ENCODE measurements at places on chromosomes 5 and 9. TPM values are rescaled to one million over a fixed set of nuclear protein-coding genes. Genes with fewer than 3 reads are reported as not detected.

Gene SPINK6
- total RNA-seq, result not detected

Gene SLC34A1
- 0.14 TPM for total RNA-seq

Gene GPR150
- total RNA-seq, result 0.21 TPM

Gene ANKS6
- 23.0 TPM for total RNA-seq

Gene NPR2
- total RNA-seq, result 15.9 TPM

Gene MELK
- 9.0 TPM for total RNA-seq

Gene PCDH12
- total RNA-seq, result 0.34 TPM

Gene FAF2
- 49.6 TPM for total RNA-seq

Gene PCDHGA8
- total RNA-seq, result 1.3 TPM

Gene EGFLAM
- total RNA-seq, result 0.93 TPM

Gene CER1
- total RNA-seq, result not detected

Gene SPATA31C1
- not detected for total RNA-seq

Gene STC2
- total RNA-seq, result 425 TPM

Gene PLPP7
- total RNA-seq, result not detected

Gene SLC46A2
- not detected for total RNA-seq

Gene ADAMTSL1
- 0.68 TPM for total RNA-seq

Gene SAXO1
- under 0.01 TPM for total RNA-seq

All from nasal cavity respiratory epithelium epithelial cell of viscerocranial mucosa (primary cell).